HCT116 (cell line): ENCODE measurements at places on chromosomes 6 and 20.
A peak's percentile ranks its signal among the peaks of the same experiment; 100 is the strongest.

- no peak for DNase-seq
These were observed 33.4 kb upstream of the INSM1 start for GRCh38 chr20:20334489-20334888.

GRCh38 chr6:75266716-75267291, 17.8 kb downstream of the TMEM30A start:
- DNase-seq: no peak

GRCh38 chr6:135640449-135641111, 143.0 kb upstream of the AHI1 start:
- DNase-seq: no peak

- DNase-seq: no peak
These were observed 1.4 kb upstream of the TSPYL4 start for GRCh38 chr6:116255246-116255800.

GRCh38 chr6:151701911-151702562, 105.4 kb upstream of the ESR1 start:
- no peak for DNase-seq

- DNase-seq: no peak
These were observed 25.0 kb upstream of the CDKAL1 start for GRCh38 chr6:20509212-20509611.

- no peak for DNase-seq
These were observed 59.0 kb upstream of the FAM184A start for GRCh38 chr6:119137194-119138072.

DNA sequence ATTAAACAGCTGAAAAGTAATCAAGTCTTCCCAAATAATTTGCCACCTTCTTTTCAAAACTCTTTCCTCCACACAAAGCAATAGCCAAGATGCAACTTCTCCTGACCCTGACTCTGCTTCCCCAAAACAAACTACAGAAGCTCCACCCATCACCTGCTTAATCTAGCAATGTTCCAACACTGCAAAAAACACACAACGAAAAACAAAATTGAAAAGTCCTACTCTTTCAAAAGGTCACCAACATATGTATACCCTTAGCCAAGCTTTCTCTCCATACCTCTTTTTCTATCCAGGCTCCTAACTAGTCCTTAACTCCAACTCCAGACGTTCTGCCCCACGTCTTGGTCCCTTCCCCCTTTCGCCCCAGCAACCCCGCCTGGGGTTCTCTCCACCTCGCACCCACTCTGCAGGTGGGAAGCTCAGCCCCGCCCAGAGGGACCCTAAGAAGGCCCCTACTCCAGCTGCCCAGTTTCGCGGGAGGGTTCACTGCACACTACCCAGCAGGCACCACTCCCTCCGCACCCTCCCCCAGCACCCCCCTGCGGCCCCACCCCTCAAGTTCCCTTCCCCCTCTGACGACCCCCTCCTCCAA, 717 bp downstream of the CSNK2A1 start:
- no peak for DNase-seq

DNA sequence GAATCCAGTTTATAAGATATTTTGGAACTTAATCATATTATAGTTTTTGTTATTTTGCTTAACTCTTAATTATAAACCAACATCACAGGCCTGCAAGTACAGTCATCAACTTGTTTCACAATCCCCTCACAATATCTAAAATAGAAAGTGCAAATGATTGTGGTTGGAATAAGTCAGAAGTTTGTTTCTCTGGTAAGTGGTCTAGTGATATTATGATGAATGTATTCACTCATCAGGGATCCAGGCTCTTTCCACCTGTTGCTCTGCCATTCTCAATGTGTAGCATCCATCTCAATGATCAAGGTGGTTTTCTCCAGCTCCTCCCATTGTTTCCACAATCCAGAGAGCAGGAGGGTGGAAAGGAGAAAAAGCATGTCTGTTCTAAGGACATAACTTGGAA, 54.2 kb downstream of the OPN5 start:
- DNase-seq: no peak

DNA sequence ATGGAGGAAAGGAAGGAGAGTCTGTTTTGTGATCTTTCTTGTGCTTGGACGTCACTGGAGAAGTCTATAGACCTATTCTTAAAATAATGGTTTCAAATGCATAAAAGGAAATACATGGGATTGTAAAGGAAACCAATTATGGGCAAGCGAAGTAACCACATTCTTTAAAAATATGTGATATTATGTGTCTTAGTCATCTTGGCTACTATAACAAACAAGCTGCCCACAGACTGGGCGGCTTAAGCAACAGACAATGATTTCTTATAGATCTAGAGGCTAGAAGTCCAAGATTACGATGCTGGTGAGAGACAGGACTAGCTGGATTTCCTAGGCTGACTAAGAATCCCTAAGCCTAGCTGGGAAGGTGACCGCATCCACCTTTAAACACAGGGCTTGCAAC, 49.4 kb upstream of the CD83 start:
- DNase-seq: no peak

- no peak for DNase-seq
These were observed 20.6 kb upstream of the LCA5 start for GRCh38 chr6:79557673-79558467.

DNA sequence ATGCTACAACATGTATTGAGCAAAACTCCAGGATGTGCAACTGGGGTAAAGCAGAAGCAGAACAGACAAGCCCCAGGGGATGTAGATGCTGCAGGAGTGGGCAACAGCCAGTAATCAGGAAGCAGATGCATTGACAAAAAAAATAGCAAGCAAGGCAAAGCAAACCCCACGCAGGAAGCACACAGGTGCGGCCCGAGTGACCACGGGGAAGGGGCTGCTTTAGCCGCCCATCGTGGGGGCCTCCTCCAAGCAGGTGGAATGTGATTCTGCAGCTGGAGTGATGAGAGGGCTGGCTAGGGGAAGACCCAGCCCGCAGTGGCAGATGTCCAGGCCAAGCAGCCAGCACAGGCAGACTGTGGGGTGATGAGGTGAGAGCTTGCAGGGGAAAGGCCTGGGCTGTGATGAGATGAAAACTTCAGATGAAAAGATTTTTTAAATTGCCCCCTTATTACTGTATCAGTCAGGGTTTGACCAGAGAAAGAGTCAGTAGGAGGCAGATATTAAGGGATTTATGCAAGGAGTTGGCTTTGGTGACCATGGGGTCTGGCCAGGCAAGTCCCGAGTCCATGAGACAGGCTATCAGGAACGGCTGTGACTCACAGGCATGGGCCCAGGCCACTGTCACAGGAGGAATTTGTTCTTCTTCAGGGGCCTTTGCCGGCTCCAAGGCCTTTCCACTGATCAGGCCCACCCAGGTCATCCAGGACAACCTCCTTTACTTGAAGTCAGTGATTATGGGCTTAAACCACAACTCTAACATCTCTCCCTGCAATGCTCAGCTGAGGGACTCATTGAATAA, 207.6 kb downstream of the ANKRD60 start:
- DNase-seq: no peak

GRCh38 chr20:61042506-61043385, 209.3 kb upstream of the CDH4 start:
- DNase-seq: no peak

GRCh38 chr6:30830438-30830837, 53.9 kb upstream of the DDR1 start:
- no peak for DNase-seq

DNA sequence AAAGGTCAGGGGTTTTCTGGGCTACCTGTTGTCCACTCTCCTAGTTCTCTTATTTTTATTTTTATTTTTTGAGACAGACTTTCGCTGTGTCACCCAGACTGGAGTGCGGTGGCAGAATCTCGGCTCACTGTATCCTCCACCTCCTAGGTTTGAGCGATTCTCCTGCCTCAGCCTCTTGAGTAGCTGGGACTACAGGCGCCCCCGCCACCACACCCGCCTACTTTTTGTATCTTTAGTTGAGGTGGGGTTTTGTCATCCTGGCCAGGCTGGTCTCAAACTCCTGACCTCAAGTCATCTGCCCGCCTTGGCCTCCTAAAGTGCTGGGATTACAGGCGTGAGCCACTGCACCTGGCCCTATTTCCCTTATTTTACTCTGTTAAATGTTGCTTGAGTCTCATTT, 149.0 kb downstream of the EYA4 start:
- no peak for DNase-seq

- DNase-seq: no peak
These were observed 35.4 kb downstream of the MAN1A1 start for GRCh38 chr6:119313937-119314884.

DNA sequence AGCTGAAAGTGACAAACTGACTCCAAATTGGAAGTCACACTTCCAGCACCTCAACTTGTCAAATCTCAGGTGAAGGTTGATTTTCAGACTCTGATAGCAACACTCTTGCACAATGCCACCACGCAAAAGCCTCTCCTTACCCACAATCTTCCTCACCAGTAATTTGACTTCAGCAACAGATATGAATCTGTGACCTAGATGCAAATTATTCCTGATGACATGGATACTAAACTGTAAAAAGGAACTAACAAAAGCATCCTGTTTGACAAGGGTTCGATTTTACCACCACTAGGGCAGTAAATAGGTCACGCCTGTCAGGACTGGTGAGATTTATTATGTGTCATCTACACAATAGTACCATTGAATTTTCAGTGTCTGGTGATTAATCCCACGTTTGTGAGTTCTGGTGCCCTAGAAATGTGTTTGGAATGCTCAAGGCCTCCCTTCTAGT, 134.4 kb upstream of the COL21A1 start:
- DNase-seq: no peak

GRCh38 chr6:131061751-131062119, 1.3 kb downstream of the EPB41L2 start:
- no peak for DNase-seq

DNA sequence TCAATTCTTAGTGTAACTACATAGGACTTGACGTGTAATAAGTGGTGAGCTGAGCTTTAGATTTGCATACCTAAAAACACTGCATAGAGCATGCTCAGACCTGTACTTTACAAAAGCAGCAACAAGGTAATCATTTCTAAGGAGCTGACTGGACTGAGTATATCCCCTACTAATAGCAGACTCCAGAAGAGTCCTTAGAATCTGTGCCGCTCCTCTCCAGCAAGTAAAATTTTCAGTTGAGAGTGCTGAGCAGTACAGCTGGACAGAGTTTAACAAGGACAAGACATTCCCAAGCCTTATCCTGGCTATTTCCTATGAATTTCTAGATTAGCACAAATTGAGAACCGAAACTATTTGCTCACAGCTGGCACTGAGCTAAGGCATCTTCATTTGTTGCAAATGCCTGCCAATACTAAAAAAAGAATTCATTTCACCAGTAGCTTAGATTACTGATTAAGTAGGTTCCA, 26.1 kb upstream of the KLHL31 start:
- DNase-seq: no peak

DNA sequence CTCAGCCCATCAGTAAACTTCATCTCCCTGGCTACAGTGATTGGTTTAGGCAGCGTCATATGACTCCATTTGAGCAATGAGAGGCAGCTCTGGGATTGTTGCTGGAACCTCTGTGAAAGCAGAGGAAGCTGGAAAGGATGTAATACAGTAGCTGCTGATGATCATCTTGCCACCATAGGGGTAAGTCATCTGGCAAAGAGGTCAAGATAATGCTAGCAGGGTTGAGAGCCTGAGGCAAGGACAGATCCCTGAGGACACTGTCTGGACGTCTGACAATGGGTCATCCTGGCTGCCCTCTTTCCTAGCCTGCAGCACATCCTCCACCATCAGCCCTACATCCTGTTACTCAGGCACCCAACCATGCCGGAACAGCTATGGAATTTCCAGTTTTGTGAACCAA, 25.5 kb upstream of the FKBP1A start:
- no peak for DNase-seq

DNA sequence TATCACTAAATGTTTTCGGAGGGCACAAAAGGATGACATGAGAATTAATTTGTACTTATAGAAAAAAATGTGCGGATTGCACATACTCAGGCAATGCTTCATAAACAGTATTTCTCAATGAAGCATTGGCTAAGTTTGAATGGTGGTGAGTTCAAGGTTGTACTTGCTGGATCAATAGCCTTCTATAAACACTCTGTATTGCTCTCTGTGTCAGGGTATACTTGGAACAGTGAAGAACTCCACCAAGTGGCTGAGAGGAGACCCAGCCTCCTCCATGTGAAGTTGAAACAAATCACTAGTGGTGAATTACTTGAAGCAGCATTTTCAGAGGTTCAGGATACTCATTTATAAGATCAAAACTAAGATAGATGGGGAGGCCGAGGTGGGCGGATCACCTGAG, 360.6 kb downstream of the RIMS1 start:
- DNase-seq: peak; percentile 0

- DNase-seq: no peak
These were observed 8.1 kb upstream of the ZC3H12D start for GRCh38 chr6:149492798-149493343.

- DNase-seq: no peak
These were observed 194.8 kb downstream of the UNC5CL start for GRCh38 chr6:40844246-40844645.

DNA sequence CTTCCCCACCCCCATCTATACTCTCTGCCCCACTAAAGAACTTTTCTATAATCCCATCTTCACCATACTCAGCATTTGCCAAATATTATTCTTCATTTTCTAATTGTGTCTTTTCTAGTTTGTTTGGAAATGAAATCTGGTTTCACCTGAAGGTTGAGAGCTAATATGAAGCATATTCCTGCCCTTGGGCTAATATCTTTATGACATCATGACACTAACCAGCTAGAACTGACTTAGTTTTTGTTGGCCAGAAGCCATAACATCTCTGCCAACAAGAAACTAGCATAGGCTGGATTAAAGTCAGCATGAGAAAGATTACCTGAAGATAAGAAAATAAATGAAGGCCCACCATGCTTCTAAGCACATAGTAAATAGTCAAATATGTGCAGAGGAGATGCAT, 16.7 kb downstream of the UNC5CL start:
- DNase-seq: no peak

DNA sequence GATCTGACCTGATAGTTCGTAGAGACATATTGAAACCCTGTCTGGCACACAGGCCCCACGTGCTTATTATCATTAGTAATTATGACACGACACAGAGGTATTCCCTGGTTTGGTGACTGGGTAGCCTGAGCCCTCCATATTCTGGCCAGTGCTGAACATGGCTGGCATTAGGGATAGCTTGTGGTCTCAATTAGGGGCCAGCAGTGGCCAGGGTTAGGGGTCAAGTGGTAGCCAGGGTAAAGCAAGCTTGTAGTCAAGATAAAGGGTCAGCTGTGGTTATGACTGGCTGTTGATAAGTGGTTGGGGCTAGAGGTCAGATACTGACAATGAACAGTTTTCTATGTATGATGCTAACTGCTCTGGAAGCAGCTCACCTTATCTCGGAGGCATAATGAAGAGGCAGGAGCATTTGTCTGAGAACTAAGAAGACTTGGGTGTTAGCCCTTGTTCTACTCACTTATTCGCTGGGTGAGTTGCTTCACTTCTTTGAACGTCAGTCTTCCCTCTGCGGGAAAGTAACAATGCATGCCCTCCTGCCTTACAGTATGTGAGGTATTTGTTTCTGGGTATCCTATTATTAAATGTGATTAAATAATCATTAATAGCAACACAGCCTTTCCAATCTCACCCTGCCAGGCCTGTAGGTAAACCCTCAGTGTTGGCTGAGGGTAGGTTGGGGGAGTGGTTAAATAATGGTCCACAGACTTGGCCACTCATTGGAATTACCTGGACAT, 66.7 kb downstream of the VEGFA start:
- no peak for DNase-seq

DNA sequence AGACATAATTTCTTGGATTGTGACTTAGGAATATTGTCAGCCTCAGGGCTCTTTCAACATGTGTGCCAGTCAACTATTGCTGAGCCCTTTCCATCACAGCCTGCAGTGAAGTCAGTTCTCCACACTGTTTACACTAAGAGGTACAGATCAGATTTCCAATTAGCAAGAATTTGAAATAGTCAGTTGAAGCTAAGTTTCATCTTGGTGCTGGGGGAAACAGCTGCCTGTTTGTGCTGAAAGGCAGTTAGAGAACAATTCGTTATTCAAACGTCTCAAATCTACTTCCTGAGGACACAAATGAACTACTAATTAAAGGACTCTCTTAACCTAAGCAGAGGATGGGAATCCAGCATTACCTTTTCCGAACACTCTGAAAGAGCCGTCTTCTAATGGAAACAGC, 25.9 kb downstream of the ADGRF1 start:
- DNase-seq: no peak
